ENCODE measurements at places on chromosomes 1 and 21.

GRCh38 chr1:3208819-3209200 lies 139.8 kb downstream of the PRDM16 start:
- no peak for DNase-seq

DNA sequence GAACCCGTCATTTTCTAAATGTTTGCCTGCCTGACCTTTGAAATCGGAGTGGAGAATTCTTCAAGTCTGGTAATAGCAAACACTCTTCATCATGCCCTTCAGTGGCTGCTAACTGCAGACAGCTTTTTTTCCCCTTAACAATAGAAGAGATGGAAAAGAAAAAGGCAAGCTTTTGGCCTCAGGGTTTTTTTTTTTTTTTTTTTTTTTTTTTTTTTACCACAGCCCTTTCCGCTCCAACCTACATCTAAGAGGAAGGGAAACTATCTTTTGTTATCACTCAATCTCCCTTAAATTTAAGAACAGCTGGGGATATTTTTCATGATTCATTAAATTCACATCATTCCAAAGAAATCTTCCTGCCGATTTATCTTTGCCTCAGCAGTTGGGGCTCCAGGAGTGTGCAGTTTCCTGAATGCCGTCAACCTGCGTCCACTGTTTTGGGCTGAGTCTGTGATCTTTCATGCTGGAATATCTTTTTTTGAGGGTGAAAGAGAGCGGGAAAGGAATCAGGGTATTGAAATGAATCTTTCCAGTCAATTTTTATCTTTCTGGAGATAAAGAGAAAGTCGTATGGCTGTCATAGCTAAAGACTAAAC lies 144.5 kb upstream of the SMYD2 start:
- DNase-seq, result no peak

GRCh38 chr1:232968391-232968790 lies 18.0 kb downstream of the NTPCR start:
- DNase-seq, result no peak

- DNase-seq, result no peak
These were observed 23.0 kb upstream of the PLEKHA6 start for GRCh38 chr1:204382714-204383083.

Data from hematopoietic multipotent progenitor cell treated with erythropoietin and hydrocortisone succinate and interleukin-3 and kit ligand, for 4 days (in vitro differentiated cells).